ENCODE measurements at places on chromosomes 11 and 22.
A peak's percentile ranks its signal among the peaks of the same experiment; 100 is the strongest.

DNA sequence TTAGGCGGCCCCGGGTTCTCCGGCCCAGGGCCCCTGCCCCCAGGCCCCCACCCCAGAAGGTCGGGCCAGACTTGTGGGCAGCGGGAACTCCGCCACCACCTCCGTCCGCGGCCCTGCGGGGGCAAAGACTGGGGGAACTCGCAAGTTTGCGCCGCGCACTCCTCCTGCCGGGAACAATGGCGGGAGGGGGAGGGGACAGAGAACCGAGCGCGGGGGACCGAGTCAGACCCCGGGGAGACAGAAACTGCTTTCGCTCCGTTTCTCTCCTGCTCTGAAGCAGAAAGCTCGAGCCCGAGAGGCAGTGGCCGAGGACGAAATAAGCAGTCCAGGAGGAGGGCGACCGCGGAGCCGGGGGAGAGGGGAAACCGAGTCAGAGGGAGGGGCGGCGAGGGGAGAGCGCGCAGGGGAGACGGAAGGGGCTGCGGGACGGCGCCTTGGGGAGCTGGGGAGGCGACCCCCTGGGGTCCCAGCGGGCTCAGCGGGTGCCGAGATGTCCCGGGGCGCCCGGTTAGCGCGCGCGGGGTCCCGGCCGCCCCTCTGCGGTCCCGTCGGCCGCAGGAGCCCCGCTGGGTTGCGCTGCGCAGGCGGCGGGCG, 555 bp downstream of the TP53I11 start:
- DNase-seq: peak; percentile 20

GRCh38 chr22:36506637-36507517, at the start of gene FOXRED2:
Gene FOXRED2 (minus strand): TSS chr22:36507040. CDS start chr22:36506422, 618 bp downstream.
- peak; percentile 70 for DNase-seq

GRCh38 chr22:26953012-26953883, 295.9 kb downstream of the MIAT start:
- DNase-seq: no peak

DNA sequence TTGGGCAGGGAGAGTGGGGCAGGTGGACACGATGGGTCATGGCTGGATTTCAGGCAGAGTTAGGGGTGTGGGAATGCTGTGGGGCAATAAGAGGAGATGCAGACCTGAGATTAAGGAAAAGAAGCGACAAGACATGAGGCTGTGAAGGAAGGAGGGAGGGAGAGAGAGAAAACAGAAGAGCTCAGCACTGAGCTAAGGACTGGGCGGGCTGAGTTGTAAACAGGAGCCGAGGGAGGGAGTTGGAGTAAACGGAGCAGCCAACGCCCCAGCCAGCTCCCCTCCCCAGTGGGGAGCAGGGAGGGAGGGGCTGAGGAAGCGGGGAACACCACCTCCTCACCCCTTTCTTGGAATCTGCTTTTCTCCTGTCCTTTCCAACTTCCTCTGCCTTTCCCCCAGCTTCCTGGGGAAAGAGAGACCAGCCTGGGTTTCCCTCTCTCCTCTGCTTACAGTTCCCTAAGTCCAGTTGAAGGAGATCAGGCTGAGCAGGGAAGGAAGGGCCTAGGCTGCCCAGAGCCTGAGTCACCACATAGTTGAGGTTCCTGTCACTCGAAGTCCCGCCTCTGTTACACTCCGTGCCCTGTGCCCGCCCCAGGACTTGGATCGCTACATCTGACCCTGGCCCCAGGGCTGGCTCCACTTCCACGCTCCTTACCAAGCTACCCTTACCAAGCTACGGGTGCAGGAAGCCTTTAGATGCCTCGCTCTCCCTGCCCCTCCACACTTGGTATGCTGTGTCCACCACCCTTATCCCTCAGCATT, 6.7 kb upstream of the AHNAK start:
- peak; percentile 98 for DNase-seq

GRCh38 chr11:35588627-35589026, 29.6 kb upstream of the FJX1 start:
- peak; percentile 45 for DNase-seq

GRCh38 chr11:134207538-134208239, 16.1 kb downstream of the NCAPD3 start:
- peak; percentile 15 for DNase-seq

- DNase-seq: no peak
Observed at GRCh38 chr22:47221840-47222615, 459.6 kb downstream of the TBC1D22A start.

- no peak for DNase-seq
Observed at GRCh38 chr11:35247428-35247827, 108.5 kb downstream of the CD44 start.

GRCh38 chr11:93278976-93279375, 51.6 kb upstream of the DEUP1 start:
- DNase-seq: no peak

DNA sequence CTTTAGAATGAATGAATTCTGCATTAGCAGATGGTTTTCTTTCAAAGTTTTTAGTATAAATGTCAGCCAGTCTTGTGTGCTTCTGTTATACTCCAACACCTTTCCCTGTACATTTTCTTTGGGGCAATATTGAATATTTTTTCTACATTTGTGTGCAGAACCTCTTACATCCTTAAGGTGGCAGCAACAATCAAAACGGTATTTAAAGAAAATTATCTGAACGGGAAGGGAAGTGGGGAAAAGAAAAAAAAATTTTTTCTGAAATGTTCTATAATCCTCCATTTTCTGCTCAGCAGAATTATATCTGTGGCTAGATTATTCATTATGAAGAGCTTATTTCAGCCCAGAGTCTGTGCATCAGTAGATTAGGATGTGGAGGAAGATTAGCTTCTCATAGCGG, 347.3 kb upstream of the RAG2 start:
- DNase-seq: no peak

DNA sequence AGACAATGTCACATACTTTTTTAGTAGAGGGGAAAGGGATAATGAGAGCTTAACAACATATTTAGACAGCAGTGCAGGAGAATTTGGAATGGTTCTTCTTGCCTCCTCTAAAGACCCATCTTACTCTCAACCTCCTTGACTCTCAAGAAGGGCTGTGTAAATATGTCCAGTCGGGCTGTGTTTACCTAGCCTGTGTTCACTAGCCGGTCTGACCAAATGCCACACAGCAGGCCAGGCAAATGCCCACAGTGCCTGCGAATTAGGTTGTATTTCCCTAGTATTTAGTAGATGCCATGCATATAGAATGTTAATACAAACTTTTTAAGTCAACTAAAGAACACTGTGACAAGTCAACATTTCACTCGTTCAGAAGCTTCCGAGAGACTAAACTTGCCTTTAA, 51.4 kb upstream of the MTMR2 start:
- no peak for DNase-seq

DNA sequence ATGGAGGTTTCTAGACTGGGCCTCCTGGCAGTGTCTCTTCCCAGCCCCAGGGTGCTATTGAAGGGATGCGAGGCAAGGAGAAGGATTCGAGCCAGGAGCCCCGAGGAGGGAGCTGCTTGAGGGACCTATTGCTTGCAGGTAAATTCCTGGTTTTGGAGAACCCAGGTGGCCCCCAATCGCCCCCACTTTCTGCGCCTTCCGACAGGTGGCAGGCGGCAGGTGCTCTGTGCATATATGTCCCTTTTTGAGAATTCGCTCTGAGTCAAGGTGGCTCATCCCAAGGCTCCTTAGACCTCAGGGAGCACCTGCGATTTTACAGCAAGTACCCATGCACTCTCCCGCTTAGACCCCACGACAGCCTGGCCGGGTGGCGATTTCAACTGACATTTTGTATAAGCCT, 40.3 kb upstream of the SHISAL1 start:
- no peak for DNase-seq

GRCh38 chr11:98564233-98564632, 456.5 kb upstream of the CNTN5 start:
- DNase-seq: no peak

DNA sequence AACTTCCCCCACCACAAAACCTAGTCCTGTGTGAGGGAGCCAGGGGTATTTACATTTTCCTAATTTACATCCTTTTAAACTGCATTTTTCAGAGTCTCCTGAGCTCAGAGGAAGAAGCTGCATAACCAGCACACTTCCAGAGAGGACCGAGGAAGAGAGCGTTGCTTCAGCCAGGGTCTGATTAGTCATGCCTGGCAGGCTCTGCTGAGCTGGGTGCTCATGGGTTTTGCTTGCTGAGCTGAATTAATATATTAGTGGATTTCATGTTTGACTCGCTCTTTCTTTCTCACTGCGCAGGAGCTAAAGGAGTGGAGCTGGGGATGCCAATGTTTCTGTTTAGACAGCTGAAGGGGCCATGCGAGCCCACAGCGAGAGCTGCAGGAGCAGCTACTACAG, 539.3 kb upstream of the B3GAT1 start:
- DNase-seq: peak; percentile 75

- DNase-seq: no peak
Observed at GRCh38 chr22:42327462-42328129, 57.1 kb upstream of the TCF20 start.

GRCh38 chr11:109606256-109606655, 184.3 kb downstream of the C11orf87 start:
- no peak for DNase-seq

- DNase-seq: peak; percentile 24
Observed at GRCh38 chr11:7278314-7278917, 26.7 kb downstream of the SYT9 start.

GRCh38 chr11:34604145-34604544, 16.7 kb upstream of the EHF start:
- DNase-seq: no peak

DNA sequence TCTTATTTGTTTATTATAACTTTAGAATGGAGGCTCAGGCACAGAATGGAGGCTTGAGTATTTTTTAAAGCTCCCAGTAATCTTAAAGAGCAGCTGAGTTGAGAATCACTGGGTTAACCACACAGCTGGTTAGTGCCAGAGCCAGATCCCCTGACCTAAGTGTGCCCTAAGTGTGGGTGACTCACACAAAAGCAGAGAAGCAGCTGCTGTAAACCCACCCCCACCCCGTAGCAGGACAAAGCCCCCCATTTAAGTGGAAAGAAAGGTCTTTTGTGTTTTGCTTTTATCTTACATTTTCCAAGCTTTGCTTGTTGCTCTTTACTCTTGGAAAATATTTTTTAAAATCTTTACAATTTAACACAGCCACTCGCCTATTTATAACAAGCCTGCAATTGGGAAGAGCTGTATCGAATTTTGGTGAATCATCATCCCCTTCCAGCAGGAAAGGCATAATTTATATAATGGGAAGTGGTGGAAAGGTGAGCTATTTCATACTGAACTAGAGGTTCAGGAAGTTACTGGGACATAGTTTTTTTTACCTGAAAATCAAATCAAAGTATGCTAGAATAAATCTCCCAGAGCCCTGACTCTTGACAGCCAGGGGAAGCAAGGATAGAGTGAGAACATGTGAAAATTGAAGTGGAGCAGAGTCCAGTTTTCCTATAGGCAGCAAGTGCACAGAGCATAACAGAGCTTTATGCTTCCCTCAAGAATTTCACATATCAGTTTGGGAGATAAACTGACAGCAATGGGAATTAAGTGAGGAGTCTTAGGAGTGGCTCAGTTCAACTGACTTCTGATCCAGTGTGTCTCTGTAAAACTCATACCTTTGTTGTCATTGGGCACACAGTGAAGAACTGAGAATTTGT, 405.7 kb downstream of the AASDHPPT start:
- DNase-seq: peak; percentile 82

- DNase-seq: no peak
Observed at GRCh38 chr11:74015919-74016684, 7.2 kb upstream of the UCP3 start.

DNA sequence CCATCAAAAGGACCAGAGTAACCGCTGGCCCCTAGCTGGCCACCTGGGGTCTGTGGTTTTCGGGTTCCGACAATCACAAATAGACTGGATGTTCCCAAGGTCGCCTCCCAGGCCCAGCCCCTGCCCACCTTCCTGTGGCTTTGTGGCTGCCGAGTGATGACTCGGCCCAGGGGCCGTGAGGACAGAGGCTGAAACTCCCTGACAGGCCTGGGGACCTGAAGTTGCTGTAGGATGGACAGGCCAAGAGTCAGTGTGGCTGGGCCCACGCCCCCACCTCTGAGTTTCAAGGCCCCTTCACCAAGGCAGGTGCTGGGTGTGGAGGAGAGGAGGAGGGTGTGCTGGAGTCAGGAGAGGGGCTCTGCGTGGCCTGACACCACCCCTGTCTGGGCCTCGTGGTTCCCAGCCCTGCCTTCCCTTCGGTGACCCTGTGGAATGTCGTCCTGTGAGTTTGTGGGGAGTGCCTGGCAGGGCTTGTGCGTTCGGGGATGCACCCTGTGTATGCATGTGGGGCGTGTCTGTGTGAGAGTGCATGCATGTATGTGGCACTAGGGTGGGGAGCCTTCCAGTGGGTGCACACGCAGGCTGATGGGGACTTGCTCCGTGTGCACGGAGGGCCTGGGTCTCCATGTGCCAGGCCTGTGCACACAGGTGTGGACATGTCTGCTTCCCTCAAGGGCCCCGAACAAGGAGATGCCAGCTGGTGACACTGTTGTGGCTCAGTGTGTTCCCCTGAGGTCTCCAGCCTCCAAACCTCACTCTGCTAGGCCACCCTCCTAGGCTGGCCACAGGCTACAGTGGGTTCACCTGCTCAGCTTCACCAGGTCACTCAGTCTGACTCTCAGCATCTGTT, 8.4 kb upstream of the MGAT3 start:
- DNase-seq: no peak

DNA sequence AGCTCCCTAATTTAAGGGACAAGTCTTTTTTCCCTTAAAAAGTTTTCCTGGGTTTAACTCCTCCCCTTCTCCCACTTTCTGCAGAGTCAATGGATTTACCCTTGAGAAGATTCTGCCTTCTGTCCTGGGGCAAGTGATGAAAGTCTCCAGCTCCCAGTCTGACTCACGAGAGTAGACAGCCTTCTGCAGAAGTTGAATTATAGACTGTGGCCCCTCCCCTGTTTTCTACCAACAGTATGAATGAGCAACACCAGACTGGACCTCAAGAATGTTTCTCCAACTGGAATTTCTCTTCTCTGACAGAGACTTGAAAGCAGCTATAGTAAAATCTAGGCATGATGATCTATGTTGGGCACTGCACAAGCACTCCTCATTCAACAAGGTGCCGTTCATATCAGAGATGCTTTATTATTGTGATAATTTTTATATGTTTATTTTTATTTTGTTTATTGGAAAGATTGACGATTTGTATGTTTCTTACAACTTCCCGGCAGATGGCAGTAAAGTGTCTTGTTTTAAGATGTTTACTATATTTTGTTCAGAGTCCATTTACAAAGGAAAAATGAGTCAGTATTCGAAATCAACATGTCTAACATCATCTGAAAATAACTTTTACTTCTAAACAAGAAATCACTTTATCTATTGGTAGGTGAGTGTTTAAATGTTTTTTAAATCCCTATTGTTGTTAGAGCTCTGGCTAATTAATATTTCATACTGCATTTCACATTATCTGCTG, 56.6 kb downstream of the LMO2 start:
- peak; percentile 86 for DNase-seq

GRCh38 chr11:73313652-73314051, 5.6 kb downstream of the ARHGEF17 start:
- DNase-seq: no peak

GRCh38 chr11:128536506-128536905, 50.9 kb downstream of the ETS1 start:
- no peak for DNase-seq

- no peak for DNase-seq
Observed at GRCh38 chr11:1913271-1914060, 6.0 kb upstream of the TNNT3 start.

Measured in M059J (cell line).